Posterior vena cava (tissue), 2 donors: ENCODE measurements at places on chromosomes 11 and 22. TPM values are rescaled to one million over a fixed set of nuclear protein-coding genes. Genes with fewer than 3 reads are reported as not detected.

DNA sequence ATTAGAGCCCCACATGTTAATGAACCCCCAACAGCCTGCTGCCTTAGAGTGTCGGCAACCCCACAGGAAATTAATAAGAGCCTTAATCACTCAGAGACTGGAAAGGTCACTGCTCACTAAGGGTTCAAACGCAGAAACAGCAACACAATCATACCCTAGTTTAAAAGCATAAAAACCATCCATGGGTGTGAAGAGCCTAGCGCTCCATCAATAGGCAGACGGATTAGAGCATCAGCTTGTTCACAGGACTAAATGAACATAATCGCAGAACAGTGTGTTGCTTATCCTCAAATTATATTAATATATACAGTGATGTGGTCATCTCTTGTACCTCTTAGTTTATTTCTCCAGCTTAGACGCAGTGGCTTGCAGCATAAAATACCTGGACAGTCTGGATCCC lies 720.7 kb downstream of the OPCML start:
- DNase-seq: no peak

DNA sequence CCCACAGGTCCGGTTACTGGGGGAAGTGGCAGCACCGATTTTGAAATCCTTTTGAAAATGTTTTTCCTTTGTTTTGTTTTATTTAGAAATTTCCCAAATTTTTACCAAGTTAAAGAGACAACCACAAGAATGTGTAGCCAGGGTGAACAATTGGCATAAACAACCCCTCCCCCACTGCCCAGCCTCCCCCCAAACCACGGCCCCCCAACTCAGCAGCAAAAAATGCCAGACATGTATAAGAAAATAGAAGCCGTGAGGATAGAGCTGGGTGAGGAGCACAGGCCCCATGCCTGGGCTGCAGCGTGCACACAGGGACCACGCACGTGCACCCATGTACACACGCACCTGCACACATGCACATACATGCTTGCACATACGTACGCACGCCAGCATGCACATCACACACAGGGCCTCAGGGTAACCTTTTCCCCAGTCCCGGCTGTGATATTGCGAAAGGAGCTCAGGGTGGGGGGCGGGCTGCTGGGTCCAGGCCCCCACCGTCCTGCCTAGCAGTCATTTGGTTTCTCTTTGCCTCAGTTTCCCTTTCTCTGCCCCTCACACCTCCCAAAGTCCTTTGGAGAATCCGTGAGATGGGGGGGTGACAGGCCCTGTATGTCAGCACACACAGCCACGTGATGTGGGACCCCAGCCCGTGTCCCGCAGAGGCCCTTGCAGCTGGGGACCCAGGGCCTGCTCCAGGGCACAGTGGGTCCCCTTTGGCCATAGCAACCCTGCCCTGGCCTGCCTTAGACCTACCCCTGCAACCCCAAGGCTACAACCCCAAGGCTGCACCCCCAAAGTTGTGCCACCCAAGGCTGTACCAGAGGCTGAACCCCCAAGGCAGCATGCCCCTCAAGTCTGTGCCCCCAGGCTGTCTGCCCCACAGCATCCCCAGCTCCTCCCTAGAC lies 42.9 kb downstream of the IGF2 start:
- peak; percentile 64 for DNase-seq

Gene OR51B4
- not detected for total RNA-seq

Gene TNNT3
- 45.3 TPM for total RNA-seq

Gene OR5P2
- total RNA-seq: not detected

Gene ASPHD2
- total RNA-seq: 0.56 TPM

DNA sequence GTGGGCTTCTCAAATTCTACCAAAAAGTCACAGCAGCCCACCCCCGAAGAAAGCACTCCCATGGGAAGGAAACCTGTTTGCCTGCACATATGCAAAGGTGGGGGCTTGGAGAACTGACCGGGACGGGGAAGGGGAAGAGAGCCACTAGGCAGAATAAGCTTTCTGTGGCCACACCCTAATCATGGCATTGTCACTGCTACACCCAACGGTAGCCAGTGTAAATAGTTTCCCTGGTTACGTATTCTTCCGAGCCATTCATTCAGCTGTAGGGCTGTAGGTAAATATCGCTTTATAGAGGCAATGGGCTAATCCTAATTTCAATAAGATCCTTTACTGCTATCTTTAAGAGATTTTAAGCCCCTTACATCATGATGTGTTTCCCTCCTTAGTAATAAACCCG lies 61.7 kb downstream of the PRDM11 start:
- DNase-seq: peak; percentile 28

DNA sequence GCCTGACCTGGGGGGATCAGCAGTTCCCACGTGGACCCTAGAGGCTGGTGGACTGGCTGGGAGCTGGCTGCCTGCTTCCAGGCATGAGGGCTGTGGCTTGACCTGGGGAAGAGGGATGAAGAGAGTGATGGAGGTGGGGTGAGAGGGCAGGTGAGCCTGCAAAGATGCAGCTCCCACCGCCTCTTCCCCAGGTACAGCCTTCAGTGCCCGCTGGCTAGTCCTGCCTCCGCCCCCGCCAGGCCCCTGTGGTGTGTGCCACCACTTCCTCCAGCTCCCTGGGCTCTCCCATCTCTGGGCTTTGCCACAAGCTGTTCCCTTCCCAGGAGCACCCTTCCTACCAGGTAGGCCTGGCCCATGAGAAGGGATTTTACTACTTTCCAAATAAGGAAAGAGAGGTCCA lies 19.1 kb downstream of the PARVG start:
- DNase-seq: peak; percentile 69

DNA sequence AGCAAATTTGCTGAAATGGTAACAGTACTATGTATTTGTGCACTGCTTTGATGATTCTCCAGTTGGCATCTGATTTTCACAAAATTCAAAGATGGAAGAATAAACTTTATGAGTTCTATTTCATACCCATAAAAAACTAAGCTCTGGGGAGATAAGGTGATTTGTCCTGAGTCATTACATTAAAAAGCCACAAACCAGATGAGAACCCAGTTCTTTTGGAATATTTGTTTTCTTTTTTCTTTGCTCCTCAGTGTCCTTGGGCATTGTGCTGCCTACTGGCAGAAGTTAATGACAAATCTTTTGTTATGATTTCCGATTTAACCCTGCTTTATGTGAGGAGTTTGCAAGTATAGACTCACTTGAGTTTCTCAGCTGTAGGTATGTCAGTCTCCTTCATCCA lies 45.4 kb upstream of the AMOTL1 start:
- DNase-seq: no peak

- peak; percentile 95 for DNase-seq
Measured at GRCh38 chr11:64864473-64865285, 13.7 kb downstream of the EHD1 start.

Gene MARK2
- 20.5 TPM for total RNA-seq

GRCh38 chr11:79676396-79676795 lies 235.6 kb upstream of the TENM4 start:
- DNase-seq: no peak

- DNase-seq: no peak
Measured at GRCh38 chr11:29135504-29135903, 881.3 kb downstream of the KCNA4 start.

GRCh38 chr22:45008186-45008681 lies 1.6 kb downstream of the PHF21B start:
- no peak for DNase-seq

- no peak for DNase-seq
Measured at GRCh38 chr11:68934666-68935065, 31.0 kb downstream of the IGHMBP2 start.

GRCh38 chr11:64524158-64524527 lies 66.9 kb upstream of the SLC22A12 start:
- DNase-seq: peak; percentile 44

Gene KRTAP5-2
- not detected for total RNA-seq

Gene OTOG
- not detected for total RNA-seq

DNA sequence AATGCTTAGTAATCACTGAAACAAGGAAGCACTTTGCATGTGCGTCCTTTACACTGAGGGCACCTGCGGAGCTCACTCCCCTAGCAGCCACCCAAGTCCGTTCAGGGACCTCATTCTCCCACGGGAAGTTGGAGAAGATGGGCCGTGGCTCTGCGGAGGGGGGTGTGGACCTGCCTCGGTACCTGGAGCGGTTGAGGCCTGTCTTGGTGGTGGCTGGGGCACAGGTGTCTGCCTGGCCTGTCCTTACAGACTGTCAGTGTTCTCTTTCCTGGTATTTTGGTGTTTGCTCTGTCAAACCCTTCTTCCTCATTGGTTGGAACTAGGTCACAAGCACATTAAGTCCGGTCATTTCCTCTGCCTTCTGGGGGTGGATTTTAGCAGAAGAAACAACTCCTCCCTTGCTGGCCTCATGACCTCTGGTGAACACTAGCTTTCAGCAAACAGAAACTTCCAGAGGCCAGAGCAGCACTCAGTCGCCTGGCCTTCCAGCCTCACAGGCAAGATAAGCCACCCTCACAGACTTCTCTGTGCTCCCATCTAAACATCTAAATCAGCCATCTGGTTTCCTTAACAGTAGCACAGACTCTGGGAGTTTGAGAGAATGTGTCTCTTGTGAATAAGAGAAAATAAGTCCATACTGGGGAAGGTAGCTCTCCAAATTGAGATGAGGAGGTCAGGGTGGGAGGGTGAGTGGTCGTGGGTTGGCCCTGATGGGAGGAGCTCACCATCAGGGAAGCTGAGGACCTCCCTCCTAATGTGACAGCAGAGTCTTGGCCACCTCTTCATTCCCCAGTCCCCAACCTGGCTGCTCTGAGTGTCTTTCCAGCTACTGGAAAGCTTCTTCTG lies 8.6 kb downstream of the SNAP29 start:
- DNase-seq: no peak

DNA sequence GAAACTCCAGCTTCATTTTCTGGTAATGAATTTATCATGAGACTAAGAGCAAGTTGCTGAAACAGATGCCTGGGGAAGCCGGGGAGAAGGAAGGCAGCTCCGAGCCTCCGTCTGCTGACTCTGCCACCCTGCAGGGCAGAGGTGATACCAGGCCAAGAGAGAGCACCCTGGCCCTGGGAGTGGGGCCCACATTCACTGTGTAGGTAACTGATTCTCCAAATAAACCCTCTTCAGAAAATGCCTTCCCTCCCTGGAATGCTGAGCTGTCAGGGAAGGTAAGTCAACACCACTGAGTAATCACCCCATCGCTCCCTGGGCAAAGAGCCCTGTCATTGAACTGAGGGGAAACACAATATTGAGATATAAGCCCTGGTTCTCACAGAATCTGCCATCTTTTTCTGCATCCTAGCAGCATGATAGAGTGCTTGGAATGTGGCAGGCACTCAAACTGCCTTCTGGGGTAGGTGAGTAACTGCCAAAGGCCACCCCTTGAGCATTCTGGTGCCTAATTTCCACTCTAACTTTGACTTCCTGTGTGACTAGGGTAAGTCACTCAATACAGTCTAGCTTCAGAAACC lies 147.6 kb downstream of the SPATA19 start:
- no peak for DNase-seq

Gene NTM
- 16.1 TPM for total RNA-seq

- DNase-seq: no peak
Measured at GRCh38 chr22:22394591-22394990, 114.0 kb downstream of the ZNF280B start.

Gene ACAT1
- total RNA-seq: 119 TPM

Gene TH
- not detected for total RNA-seq

DNA sequence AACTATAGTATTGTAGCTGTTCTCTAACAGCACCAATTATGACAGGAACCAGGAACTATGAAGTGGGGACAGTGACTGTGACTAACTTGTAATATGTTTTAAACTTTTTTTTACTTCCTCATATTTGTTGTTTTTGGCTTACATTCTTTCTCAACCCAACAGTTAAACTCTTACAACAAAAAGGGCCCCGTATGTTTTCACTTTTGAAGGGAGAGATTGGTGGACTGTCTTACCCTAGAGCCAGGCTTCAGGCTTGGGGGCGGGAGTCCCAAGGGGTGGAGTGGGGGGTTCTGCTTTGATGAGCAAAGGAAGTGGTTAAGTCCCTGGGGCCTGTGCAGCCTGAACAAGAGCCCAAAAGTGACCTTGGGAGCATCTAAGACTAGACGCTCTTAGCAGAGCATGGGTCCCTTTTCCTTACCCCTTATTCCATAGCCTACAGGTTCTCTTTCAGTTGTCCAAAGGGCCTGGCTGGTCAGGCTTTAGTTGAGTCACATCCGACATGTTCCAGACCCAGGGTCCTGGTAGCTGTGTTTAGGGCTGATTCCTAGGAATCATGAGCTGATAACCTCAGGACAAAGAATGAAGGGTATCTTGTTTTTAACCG lies 38.8 kb downstream of the STIM1 start:
- DNase-seq: no peak

DNA sequence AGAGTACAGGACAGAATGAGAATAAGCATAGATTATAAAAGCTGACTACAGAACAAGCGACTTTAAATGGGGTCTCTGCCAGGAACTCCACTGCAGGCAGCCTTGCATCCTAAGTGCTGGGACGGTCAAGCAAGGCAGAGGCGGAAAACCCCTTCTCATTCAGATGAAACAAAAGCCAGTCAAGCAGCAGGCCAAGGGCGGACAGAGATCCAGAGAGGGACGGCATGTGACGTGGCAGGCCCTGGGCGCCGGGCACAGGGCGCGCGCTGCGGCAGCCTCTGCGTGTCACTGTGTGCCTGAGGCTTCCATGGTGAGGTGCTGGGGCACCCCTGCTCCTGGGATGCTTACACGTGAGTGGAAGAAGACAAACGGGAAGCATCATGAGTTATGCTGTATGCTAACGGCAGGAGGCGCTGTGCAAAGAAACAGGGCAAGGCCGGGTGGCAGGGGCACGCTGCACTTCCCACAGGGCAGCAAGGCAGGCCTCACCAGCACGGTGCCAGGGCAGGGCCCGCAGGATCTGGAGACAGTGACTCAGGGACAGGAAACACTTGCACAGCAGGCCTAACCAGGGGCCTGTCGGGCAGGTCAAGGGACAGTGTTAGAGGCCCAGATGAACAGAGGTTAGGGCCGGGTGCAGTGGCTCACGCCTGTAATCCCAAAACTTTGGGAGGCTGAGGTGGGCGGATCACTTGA lies 6.2 kb downstream of the TOLLIP start:
- DNase-seq: peak; percentile 81

DNA sequence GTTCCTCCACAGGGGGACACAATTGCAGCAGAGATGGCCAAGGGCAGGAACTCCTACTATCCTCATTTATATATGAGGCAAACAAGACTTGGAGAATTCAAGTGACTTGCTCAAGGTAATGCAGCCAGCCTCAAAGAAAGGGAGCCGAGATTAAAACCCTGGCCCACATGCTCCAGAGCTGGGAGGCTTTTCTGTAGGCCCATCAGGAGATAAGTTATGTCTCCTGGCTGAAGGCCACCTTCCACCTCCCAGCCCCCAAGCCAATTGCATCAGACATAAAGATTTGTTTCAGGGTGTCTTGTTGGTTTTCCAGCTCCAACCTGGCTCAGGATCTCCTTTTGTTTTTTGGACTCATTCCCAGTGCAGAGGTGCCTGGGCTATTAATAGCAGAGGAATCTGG lies 59.5 kb downstream of the SMIM38 start:
- peak; percentile 23 for DNase-seq

- no peak for DNase-seq
Measured at GRCh38 chr11:30697032-30697431, 110.9 kb upstream of the MPPED2 start.

- no peak for DNase-seq
Measured at GRCh38 chr11:93747122-93747521, 5.7 kb downstream of the C11orf54 start.

DNA sequence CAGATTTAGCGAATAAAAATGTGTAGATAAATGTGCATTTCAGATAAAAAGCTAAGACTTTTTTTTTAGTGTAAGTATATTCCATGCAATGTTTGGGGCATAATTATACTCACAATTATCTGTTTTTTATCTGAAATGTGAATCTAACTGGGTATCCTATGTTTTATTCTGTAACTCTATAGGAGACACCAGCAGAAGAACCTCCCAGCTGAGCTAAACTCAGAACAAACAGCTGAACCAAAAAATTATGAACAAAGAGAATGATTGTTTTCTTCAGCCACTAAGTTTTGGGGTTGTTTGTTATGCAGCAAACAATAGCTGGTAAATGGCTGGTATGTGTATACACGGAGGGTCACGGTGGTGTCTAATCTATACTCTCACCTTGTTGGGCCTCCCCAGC lies 42.9 kb downstream of the FBXO7 start:
- no peak for DNase-seq
